ENCODE measurements at places on chromosomes 7 and 10.

DNA sequence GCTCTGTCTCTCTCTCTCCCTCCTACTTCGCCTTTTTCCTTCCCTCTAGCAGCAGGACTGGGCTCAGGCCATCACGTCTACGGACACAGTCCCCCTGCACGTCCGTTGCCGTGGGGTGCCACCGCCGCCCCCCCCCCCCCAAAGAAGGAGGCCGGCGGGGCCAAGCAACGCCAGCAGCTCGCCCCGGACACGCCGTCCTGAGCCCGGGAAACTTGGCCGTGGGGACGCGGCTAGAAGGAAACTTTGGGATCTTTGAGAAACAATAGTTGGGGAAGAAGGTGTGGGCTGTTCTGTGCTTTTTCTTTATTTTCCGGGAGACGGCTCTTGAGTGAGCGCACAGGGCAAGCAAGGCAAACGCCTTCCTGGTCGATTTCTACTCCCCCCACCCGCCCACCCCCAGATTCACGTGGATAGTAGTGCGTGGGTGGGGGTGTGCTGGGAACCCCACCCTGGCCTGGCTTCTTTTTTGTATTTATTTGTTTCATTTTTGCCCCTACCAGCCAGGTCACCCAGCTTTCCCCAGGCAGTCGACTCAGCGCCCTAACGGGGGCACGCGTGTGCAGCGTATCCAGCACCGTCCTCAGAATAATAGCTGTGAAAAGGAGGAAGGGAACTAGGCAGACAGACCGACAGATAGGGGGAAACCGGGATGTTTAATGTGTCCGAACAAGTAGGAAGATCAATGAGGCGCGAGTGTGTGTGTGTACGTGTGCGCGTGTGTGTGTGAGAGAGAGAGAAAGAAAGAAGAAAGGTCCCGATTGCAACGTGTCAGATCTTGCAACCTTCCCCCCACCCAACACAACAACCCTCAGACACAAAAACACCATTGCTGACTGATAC lies 1.4 kb downstream of the MXI1 start:
- peak; percentile 67 for DNase-seq

DNA sequence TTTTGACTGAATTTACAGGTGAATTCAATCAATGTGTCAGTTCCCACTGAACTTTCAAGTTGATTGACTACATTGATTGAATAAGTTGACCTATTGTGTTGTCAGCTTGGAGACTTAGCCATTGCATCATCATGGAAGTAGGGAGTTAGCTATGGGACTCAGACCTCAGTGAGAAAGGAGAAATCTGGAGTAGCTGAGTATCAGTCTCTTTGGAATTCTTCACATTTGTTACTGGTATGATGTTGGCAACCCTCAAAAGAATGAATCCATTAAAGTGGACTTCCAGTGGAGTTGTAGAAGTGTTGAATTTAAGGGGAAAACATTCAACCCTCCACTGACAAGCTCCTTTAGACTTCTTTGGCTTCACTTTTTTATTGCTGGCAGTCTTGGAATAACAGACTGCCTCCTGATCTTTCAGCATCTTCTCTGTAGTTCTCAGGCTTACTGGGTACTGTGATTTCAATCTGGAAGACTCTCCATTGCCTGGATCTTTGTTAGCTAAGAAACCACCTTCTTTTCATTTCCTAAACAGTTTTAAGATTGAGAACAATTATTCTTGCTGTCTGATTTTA lies 160.3 kb upstream of the NRP1 start:
- DNase-seq = no peak

DNA sequence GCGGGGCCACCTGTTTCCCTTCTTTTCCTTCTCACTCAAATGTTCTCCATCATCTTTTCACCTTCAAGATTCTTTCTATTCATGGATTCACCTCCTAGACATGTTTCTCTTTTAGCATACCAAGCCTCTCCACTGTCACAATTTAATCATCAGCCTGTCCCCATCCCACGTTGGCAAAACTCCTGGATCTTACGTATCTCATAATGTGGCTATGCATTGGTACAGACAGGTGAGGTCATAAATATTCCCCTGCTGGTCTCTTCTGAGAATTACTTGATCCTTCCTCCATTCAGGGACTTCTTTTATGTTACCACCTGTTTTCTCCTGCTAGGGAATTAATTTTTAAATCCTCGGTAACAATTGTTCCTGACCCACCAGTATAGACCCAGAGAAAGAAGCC lies 262.6 kb upstream of the NEBL start:
- DNase-seq = no peak

DNA sequence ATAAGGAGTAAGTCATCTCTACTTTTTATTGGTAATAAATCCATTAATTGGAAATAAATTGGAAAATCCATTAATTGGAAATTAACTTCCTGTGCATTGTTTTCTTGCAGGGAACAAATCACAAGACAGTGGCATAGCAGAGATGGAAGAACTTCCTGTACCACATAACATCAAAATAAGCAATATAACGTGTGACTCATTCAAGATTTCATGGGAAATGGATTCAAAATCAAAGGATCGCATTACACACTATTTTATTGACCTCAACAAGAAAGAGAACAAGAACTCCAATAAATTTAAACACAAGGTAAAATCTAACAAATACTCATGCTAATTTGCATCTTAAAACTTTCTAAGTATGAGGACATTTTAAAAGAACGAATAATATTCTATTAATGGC lies 57.8 kb downstream of the PHYHIPL start:
- peak; percentile 8 for DNase-seq

- DNase-seq = no peak
Observed at GRCh38 chr10:1130995-1131790, 75.0 kb downstream of the WDR37 start.

DNA sequence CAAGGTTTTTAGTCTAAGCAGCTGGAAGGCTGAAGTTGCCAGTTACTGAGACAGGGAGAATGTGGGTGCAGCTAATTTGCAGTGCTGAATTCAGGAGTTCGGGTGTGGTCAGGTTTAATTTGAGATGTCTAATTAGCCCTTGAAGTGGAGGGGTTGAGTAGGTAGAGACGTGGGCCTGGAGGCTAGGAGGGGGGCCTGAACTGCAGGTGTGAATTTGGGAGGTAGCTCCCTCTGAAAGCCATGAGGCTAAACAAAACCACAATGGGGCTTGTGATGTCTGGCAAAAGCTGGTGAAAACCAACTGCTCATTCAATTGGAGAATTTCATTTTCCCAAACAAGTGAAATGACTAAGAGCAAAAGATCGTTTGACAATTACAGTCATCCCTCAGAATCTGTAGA lies 246.0 kb upstream of the NFE2L3 start:
- no peak for DNase-seq
